Sciatic nerve (tissue), 2 donors: ENCODE measurements at places on chromosomes 13 and 19. TPM values are rescaled to one million over a fixed set of nuclear protein-coding genes. Genes with fewer than 3 reads are reported as not detected.

The ZNF723 gene
- not detected for total RNA-seq

DNA sequence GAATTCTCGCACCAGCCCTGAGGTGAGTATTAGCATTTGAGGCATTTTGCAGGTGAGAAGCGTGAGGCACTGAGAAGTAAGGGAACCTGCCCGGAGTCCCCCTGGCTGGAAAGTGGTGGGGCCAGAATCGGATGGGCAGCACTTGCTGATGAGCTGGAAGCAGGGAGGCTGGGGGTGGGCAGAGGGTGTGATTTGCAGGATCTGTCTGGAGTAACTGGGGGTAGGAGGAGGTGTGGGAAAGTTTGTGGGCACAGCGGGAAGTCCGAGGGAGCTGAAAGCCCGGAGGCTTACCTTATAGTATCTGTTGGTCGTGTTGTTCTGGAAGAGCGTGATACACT lies 20.1 kb downstream of the PRKD2 start:
- DNase-seq = no peak

The LHB gene
- not detected for total RNA-seq

The SLC25A42 gene
- total RNA-seq = 14.8 TPM

DNA sequence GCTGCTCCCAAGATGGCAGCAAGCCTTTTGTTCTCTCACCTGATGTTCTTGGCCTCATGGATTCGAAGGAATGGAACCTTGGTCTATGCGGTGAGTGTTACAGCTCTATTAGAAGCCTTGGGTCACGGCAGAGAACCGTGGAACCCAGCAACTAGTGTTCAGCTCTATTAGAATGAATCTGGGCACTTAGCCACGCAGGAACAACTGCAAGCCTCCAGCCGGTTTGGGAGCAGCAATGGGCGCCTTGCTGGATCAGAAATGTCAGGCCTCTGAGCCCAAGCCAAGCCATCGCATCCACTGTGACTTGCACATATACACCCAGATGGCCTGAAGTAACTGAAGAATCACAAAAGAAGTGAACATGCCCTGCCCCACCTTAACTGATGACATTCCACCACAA lies 1100.7 kb upstream of the PRR20A start:
- no peak for DNase-seq

GRCh38 chr19:32330213-32330857 lies 15.1 kb upstream of the ZNF507 start:
- no peak for DNase-seq

DNA sequence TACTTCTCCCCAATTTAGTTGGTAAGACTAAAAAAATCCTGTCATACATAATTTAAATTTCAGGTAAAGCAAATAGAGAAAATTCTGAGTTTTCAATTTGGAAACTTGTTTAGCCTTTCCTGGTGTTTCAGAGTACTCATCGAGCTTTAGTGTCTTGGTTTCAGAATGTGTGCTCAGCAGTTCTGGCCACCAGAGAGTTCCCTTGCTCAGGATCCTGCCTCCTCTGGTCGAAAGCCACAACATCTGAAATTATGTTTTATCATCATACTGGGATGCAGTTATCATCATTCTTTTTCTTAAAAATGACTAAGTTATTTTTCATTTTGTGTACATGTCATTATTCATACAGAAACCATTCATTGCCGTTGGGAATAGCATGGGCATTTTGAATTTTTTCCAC lies 263.2 kb upstream of the SPRY2 start:
- no peak for DNase-seq

The HIF3A gene
- 55.0 TPM for total RNA-seq

DNA sequence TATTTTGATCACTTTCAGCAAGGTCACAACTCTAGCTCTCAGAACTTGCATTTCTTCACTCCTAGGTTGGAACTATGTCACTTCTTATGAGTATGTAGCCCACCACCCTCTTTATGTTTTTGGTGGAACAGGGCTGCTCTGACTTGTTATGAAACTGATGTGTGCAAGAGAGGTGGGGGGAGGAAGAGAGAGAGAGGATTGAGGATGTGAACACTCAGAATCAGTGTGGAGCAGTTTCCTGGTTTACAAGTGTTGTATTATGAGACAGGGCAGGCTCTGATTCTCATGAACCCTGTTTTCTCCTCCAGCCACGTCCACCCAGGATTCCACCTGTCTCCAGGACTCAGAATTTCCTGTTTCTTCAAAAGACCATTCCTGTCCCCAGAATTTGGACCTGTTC lies 16.1 kb downstream of the ZNF317 start:
- no peak for DNase-seq

The TNFRSF19 gene
- total RNA-seq = 25.9 TPM

DNA sequence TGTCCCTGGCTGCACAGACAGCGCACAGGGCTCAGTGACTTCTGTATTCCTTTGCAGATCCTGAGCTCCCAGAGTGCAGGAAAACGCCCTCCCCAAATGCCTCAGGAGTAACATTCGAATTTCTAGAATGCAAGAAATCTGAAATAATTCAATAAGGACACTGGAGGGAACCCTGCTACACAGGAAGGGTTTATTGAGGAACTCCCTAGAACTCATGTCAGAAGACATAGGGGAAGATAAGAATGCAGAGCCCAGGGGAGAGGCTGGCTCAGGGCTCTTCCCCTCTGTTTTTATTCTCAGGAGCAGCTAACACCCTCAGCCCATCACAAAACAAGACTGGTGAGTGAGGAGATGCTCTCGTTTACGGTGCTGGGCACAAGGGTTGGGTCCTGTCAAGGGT lies 6.8 kb downstream of the LILRA1 start:
- DNase-seq = no peak

- DNase-seq = no peak
Observed at GRCh38 chr13:32737679-32738078, 151.4 kb downstream of the PDS5B start.

DNA sequence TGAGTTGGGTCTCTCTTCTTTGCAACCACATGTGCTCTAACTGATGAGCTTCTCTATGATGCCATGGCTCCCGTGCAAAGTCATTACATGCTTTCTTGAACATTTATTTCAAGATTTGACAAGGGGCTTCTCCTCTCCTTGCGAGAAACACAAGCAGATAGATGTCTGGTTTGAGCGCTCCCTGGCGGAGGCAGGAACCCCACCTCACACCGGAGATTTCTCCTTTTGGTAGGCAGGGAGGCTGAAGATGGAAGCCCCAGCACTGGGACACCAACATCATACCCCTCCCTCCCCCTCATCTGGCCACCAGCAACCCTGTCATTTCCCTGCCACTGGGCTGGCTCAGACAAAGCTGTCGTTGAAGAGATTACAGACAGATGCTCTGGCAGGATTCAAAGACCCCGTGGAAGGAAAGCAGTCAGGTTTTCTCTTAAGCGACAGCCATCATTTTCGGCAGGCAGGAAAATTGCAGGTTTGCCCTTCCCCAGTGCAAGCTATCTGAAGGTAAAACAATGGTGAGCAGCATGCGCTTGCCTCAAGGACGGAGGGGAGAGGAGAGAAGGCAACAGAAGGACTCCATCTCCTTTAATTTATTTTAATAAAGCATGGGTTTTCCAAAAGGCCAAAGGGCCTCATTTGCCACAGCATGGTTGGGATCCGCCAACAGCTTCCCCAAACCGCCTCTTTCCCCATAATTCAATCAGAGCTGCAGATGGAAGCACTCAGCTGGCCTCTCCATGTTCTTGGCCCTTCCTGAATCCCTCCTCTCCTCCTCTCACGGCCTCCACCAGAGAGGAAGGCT lies 344.1 kb upstream of the TSHZ3 start:
- DNase-seq = no peak

The ZNF610 gene
- 5.5 TPM for total RNA-seq

- DNase-seq = no peak
Observed at GRCh38 chr19:16213076-16213475, 15.4 kb downstream of the AP1M1 start.

The FGF9 gene
- total RNA-seq = 2.1 TPM

DNA sequence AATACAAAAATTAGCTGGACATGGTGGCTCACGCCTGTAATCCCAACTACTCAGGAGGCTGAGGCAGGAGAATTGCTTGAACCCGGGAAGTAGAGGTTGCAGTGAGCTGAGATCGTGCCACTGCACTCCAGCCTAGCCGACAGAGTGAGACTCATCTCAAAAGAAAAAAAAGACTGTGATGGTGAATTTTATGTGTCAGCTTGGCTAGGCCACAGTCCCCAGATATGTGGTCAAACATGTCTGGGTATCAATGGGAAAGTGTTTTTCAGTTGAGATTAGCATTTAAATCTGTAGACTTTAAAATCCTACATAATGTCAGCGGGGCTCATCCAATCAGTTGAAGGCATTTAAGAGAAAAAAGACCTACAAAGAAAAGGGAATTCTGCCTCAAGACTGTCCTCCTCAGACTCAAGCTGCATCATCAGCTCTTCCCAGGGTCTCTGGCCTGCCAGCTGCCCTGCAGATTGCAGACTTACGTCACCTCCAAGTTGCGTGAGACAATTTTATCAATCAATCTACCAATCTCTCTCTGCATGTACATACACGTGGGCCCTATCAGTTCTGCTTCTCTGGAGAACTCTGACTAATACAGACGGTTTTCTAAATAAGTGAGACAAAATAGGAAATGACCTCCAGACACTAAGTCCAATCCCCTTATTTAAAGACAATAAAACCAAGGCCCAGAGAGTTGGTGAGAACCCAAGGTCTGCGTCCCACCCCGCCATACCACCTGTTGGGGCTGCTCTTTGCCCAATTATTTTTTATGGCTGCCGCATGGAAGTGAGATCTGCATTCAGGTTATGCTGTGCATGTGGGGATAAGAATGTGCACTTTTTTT lies 99.2 kb downstream of the ABCC4 start:
- DNase-seq = no peak

- no peak for DNase-seq
Observed at GRCh38 chr13:36382030-36382429, 35.8 kb upstream of the SPART start.

The MISP3 gene
- 5.6 TPM for total RNA-seq

The KLK15 gene
- total RNA-seq = not detected

GRCh38 chr13:50629966-50630365 lies 213.5 kb downstream of the DLEU7 start:
- no peak for DNase-seq

The FCAR gene
- total RNA-seq = 5.2 TPM

DNA sequence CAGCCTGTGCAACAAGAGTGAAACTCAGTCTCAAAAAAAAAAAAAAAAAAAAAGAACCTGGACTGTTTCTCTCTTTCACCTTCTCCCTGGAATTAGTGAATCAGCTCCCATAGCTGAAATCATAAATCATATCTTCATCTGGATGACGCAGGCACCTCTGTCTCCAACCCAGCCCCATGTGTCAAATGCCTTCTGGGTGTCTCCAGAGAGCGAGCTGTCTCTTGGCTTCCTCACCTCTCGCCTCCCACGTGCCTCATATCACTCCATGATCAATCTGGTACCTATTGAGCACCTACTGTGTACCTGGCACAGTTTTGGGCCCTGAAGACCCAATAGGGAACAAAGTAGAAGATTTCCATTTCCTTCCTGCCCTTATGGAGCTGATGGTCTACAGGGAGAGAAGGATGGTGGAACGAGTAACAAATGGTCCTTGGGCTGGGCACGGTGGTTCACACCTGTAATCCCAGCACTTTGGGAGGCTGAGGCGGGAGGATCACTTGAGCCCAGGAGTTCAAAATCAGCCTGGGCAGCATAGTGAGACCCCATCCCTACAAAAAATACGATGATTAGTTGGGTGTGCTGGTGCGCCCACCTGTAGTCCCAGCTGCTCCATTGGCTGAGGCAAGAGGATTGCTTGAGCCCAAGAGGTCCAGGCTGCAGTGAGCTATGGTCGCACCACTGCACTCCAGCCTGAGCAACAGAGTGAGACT lies 2.5 kb downstream of the HSD11B1L start:
- DNase-seq = no peak

GRCh38 chr13:79386125-79386826 lies 19.8 kb downstream of the RBM26 start:
- no peak for DNase-seq

- DNase-seq = no peak
Observed at GRCh38 chr19:13744174-13744573, 20.1 kb upstream of the MRI1 start.

The ZNF585A gene
- total RNA-seq = 16.2 TPM
